Mucosa of gallbladder (tissue), 1 donor: ENCODE measurements at places on chromosomes 16 and 17. TPM values are rescaled to one million over a fixed set of nuclear protein-coding genes. Genes with fewer than 3 reads are reported as not detected.

DNA sequence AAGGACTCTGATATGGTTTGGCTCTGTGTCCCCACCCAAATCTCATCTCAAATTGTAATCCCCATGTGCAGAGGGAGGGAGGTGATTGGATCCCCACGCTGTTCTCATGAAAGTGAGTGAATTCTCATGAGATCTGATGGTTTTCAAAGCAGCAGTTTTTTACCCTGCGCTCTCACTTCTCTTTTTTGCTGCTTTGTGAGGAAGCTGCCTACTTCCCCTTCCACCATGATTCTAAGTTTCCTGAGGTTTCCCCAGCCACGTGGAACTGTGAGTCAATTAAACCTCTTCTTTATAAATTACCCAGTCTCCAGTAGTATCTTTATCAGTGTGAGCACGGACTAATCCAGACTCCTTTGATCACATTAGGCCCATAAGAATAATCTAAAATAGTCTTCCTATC lies 719.7 kb upstream of the CDH8 start:
- DNase-seq = no peak

DNA sequence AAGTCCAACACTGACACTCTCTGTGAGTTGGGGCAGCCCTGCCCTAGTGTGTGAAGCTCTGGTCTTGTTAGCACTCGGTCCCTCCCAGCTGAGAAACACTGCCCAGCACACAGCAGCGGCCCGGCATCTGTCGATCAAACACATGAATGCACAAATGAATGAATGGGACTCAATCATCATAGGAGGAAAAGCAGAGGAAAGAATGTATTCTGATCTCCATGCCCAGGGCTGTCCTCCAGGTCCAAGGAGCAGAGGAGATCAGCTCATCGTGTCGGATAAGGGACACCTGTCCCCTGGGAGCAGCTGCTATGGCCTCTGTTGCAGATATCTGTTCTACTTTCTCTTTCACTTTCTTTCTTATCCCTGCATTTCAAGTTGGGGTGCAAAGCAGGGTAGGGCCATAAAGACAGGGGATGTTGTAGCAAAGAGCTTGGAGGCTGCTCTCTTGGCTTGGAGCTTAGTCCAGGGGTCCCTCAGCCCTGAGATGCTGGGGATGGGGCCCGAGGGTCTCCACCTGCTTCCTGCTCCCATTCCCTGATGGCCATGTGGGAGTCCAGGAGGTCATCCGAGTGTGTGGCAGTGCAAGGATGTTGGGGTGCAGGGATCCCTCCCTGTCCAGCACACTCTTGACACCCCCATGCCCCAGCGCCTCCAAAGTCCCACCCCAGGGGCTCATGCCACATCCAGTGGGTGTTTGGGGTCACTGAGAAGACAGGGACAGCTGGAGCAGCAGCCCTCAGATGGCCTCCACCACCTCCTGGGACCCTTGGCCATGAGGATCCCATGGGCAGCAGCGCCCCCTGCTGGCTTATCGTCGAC lies 88.2 kb downstream of the IRF8 start:
- DNase-seq = no peak

DNA sequence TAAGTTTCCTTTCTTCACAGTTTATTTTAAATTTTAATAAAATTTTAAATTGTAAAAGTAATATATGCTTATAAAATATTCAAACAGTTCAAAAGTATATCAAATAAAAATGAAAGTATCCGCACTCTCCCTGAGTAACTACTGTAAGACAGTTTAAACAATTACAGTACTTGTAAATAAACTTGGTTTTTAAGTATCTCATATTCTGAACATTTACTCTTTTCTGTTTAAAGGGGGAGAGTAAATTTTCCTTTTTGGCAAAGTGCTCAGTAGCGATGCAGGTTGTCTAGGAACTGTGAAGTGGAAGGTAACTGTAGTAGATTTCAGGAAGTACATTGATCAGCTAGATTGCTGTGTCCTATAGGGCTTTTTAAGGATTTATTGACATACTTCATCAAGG lies 28.8 kb downstream of the AATF start:
- DNase-seq = no peak

DNA sequence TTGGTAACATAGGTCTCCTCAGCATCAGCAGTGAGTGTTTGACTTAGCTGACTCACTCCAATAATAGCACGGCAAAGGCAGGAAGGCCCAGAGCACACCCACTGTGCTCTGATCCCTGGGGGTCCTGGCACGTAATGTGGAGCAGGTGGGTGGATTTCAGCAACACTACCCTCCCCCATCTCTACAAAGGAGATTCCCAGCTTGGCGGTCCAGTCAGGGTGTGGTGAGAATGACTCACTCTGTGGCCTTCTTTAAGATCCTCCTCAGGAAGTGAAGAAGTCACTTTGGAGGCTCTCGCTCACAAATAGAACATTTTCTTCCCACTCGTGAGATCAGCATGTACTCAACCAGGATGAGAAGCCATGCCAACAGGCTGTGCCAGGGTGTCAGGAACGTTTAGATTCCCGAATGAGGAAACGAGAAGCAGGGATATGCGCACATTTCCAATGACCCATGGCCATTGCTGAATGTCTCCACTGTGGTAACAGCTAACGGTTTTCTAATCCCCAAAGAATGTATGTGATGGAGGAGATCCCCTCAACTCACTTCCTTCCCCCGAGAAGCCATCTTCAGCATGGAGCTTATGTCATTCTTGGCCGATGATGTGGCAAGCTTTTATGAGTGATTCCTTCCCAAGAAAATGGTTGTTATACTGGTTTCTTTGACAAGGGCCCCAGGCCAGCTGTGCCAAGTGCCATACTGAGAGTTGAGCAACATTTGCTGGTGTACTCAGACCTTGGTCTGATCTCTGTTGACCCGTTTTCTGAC lies 365.2 kb downstream of the C16orf95 start:
- DNase-seq = no peak

DNA sequence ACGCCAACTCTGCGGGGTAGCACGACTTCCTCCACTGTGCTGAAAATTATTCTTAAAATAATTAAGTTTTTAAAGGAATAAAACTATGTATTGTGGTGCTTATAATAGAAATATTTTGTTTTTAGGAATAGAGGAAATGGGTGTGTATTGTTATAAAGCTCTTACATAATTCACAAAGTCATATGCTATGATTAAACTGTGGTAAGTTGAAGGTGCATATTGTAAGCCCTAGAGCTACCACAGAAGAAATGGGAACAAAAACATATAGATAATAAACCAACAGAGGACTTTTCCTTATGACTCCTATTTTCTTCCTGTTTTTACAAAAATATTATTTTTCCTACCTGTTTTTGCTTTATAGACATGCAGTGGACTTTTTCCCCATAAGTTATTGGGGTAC lies 4.3 kb upstream of the SLFN11 start:
- DNase-seq = no peak

GRCh38 chr17:79029327-79030009 lies 5.5 kb downstream of the C1QTNF1 start:
- no peak for DNase-seq

The MPP3 gene
- total RNA-seq = 19.2 TPM

DNA sequence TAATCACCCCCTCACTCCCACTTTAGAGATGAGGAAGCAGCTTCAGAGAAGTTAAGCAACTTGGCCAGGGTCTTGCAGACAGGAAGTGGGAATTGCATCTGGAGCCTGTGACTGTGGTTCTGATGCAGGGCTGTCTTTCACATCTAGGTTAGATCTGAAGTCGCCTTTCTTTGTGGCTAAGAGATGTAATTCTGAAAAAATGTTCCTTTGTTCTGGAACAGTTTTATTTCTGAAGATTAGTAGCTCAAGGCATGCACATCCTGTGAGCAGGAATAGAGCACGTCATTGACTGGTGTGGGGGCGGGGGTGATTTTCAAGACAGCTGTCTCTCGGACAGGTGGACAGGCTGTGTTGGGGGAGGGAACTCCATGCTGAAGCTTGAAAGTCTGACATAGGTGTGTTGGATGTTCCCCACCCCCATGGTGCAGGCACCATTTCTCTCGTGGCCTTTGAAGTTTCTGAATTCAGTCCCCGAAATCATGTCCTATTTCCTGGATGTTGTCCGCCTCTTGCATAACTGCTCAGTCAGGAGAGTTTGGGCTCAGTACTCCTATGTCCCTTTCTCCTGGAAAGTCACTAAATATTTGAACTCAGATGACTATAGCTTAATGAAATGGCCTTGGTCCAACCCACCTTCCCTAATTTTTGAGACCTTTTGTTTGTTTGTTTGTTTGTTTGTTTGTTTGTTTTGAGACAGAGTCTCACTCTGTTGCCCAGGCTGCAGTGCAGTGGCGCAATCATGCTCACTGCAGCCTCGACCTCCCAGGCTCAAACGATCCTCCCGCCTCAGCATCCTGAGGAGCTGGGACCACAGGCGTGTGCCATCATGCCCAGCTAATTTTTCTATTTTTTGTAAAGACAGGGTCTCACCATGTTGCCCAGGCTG lies 21.0 kb upstream of the HERPUD1 start:
- DNase-seq = peak; percentile 21

DNA sequence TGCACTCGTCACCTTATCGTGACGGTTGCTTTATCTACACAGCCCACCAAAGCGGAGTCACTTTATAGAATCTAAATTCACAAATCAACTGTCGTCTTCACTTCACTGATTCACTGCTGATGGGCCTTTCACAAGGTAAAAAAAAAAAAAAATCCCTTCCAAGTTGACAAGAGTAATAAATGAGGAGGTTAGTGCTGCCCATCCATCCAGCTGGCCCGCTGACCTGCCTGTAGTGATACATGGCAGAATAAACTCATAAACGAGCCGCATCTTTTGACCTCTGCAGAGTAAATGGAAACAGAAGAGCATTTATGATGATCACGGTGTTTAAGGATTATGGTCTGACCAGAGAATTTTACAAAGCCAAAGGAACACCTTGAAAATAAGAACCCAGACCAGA lies 227.3 kb upstream of the IRX5 start:
- DNase-seq = no peak

GRCh38 chr17:55089256-55089655 lies 120.7 kb downstream of the STXBP4 start:
- no peak for DNase-seq
